GM23338 (cell line): ENCODE measurements at places on chromosomes 13 and 19. TPM values are rescaled to one million over a fixed set of nuclear protein-coding genes. Genes with fewer than 3 reads are reported as not detected.
A peak's percentile ranks its signal among the peaks of the same experiment; 100 is the strongest.

- DNase-seq: no peak
These were observed 320.6 kb downstream of the ITGBL1 start for GRCh38 chr13:101773062-101773461.

HIPK4 gene
- polyA plus RNA-seq: 0.21 and 0.37 TPM in 2 replicates

- DNase-seq: no peak
These were observed 208.7 kb downstream of the MTUS2 start for GRCh38 chr13:29028868-29029267.

GRCh38 chr19:52535771-52536447, 8.4 kb downstream of the ZNF808 start:
- peak; percentile 97 for DNase-seq

DNA sequence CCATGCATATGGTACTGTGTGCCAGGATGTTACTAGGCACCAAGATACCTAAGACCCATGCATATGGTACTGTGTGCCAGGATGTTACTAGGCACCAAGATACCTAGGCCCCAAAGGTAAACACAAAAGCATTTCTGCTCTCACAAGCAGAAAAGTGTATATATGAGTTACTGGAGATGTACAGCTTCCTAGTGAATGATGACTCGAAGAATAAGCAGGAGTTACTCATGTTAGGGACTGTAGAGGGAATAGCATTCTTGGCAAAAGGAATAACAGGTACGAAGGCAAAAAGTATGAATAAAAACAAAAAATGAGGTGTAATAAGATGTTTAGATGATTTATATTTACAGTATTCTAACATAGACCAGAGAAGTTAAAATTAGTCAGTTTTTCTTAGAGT, 383.7 kb downstream of the DIAPH3 start:
- no peak for DNase-seq

CGB8 gene
- not detected in 2 replicates for polyA plus RNA-seq

SLC10A2 gene
- polyA plus RNA-seq: not detected in 2 replicates

- DNase-seq: peak; percentile 30
These were observed 158.9 kb downstream of the EFNB2 start for GRCh38 chr13:106376401-106377112.

DNA sequence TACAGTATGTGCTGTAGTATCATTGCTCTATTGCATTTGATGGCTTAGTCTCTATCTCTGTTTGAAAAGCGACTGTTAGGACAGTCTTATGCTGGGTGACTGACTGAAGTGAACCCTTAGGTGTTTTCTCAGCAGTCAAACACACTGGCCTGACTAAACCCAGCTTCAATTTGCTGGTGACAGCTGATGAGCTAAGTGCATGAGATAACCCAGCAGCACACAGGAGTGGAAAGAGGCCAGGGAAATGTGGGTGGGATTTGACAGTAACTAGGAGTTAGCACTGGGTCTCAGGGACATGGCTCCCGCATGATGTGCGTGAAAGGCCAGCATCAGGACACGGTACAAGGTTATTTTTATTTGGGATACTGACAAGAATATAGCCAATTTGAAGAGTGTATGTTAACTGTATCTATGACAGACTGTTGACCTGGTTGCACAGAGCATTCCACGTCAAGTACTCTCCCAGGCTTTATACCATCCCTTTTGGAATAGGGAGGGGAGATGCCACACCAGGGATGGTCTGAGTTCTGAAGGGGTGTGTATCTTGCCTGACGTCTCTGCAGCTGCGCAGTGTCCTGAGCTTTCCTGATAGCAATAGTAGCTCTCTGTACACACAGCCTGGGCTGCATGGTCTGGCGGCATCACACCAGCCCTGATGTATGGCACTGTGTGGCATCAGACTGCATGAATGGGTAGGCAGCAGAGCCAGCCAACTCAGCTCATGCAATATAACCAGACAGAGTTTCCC, 144.8 kb downstream of the FLT1 start:
- DNase-seq: no peak

DNA sequence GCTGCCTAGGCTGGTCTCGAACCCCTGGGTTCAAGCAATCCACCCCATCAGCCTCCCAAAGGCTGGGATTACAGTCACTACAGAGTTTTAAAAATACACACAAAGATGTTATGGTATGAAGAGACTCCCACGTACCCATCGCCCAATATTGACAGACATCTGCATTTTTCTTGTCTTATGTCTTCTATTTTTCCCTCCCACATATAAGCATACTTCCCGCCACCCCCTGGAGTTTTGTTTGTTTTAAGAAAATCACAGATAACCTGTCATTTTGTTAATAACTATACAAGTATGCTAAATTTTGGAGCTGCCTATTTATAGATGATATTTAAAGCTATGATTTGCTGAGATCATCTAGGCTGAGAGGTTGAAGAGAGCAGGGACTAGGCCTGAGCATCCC, 6.2 kb upstream of the SMG9 start:
- no peak for DNase-seq

IGFL2 gene
- not detected in 2 replicates for polyA plus RNA-seq

C13orf42 gene
- polyA plus RNA-seq: 94.4 and 96.5 TPM in 2 replicates

RHPN2 gene
- polyA plus RNA-seq: 14.2 and 15.7 TPM in 2 replicates

DNA sequence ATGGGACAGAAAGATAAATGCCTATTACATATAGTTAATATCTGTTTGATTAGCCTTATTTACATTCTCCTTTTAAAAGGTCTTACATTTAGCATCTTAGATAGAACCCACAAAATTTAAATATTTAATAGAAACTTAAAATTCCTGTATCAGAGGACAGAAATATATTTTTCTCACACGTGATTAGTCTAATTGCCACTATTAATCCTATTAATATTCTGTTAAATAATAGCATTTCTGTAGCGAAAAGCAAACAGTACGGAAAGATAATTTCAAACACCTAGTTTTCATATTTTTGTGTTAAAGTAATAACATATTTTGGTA, 380 bp upstream of the ZNF30 start:
- DNase-seq: no peak

DNA sequence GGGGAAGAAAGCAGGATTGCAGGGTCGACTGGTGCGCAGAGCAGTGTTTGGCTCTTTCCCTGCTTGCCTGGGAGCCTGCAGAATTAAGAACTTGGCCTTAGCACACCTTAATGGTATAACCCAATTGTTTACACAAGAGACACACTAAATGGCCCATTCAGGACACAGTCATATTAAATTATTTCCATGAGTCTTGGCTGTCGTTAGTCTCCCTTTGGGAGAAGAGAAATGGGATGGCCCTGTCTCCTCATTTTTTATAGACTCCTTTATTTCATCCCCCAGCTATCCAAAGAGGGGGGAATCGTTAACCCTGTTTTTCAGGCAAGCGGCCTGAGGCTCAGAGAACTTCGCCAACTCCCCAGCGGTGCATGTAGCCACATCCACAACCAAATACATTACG, 282.5 kb downstream of the SUCLA2 start:
- DNase-seq: no peak

DNA sequence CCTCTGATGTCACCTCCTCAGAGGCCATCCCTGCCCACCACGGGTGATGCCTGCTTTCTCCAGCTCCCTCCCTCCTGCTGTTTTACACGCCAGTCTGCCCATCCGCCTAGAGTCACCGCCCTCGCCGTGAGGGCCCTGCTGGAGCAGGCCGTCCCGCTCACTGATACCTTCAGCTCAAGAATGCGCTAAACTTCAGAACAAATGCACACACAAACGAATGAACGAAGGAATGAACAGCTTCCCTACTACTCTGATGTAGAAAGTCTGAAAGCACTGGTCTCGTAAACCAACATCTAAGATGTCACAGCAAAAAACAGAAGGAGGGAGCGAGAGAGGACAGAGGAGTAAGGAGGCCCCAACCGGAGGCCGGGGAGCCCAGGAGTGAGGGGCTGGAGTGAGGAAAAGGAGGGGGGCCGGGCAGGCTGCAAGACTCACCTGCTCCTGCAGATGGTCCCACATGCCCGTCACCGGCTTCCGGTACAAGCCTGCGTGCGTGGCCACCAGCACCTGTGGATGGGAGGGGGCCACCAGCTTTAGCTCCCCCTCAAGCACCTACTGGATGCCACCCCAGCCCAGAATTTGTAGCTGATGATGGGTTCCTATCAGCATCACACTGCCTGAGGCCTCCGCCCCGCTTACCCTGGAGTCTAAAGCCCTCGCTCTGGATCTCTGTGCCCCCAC, 4.0 kb downstream of the PNKP start:
- no peak for DNase-seq

DNA sequence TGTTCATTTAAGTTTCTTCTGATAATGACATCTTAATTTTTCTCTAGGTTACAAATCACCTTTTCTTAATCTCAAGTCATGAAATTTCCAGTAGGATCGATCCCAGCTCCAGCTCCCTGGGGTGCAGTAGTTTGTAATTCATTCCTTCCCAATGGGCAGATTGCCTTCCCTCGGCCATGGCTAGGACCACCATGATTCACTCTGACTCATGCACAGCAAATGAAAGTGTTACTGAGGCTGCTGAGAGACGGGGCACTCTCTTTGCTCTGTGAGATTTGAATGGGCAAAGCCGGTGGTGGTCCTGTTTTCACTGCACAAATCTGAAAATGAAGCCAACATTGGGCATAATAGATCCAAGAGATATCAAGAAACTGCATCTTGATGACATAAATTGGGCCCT, 202.8 kb upstream of the IRS2 start:
- DNase-seq: no peak
